ENCODE measurements at places on chromosomes 1 and 21.
A peak's percentile ranks its signal among the peaks of the same experiment; 100 is the strongest.

GRCh38 chr1:153361480-153362109, 3.9 kb downstream of the S100A9 start:
- no peak for DNase-seq

- DNase-seq, result no peak
These were observed 33.3 kb downstream of the MATN1 start for GRCh38 chr1:30689901-30690645.

DNA sequence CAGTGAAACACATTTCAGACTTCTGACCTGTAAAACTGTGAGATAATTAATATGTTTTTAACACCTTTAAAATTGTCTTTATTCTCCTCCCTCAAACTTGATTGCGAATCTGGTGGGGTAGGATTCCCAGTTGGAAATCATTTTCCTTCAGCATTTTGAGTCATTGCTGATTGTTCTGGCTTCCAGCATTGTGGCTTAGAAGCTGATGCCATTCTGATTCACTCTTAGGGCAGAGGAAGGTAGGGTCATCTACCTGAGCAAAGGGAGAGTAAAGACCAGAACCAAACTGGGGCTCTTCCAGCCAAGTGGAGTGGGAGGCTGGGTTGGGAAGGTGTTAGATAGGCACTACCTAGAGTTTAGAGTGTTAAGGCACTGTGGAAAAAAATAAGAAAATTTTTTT, 61.2 kb downstream of the MPZL1 start:
- no peak for DNase-seq

GRCh38 chr1:8525558-8526275, 207.8 kb downstream of the SLC45A1 start:
- DNase-seq, result peak; percentile 57

DNA sequence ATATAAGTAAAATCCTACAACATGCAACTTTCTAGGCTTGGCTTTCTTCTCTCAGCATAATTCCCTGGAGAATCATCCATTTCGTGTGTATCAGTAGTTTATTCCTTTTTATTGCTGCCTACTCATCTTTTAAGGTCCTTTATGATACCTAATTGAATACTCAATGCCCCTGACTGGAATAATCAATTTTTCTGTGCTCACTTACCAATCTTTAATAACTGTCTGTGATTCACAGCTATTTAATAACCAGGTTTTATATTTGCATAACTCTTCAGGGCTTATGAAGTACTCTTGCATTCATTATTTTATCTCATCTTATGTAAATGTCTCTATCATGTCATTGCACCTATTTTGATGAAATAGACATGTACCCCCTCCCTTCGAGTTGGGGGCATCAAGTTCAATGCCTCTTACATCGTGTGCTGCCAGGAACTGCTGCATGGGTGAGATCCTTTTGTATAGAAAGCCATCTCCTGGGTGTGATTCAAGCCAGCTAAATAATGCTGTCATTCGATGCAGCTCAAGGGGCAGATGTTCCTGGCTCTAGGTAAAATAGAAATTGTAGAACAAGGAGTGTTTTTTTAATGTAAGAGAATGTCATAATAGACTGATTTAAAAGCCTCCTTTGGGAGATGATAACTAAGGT, 222.7 kb downstream of the SLC35F3 start:
- DNase-seq, result no peak

GRCh38 chr1:205450448-205450847, 5.4 kb downstream of the BLACAT1 start:
- DNase-seq, result peak; percentile 46

Measured in K562 (cell line).